ENCODE measurements at places on chromosomes 2 and 18.

GRCh38 chr18:28504066-28504465 lies 327.1 kb upstream of the CDH2 start:
- no peak overlapping the region for H3K4me3 ChIP-seq
- H3K27me3 ChIP-seq, result no peaks in the 10 kb centered on the region
- H3K4me1 ChIP-seq, result no peaks in the 10 kb centered on the region
- no peak overlapping the region for H3K27ac ChIP-seq
- no peak for DNase-seq

DNA sequence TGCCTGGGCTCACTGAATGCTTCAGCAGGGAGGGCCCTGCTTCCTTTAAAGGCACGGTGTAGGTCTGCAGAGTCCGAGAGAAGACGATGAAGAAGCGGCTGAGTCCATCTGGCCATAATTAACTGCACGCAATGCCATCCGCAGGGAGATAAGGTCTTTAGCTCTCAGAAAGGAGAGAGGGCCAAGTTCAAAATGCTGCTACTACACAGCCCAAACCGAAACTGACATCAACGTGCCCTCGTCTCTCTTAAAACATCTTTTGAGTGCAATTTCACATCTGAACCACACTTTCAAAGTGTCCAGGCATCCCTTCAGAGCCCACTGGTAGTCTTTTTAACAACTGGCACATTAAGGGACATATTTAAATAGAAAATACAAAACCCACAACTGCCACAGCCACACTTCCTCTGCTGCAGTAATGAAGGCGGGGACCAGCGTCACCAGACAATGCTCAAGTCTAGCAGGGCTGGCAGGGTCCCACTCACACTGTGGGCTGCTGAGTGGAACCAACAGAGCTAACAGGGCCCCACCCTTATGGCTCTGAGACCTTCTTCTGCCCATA lies 35.8 kb downstream of the ST3GAL5 start:
- H3K4me3 ChIP-seq, result no peak overlapping the region
- H3K27ac ChIP-seq, result no peak overlapping the region
- H3K36me3 ChIP-seq, result no peaks in the 10 kb centered on the region
- peak; percentile 44 for DNase-seq
- no peaks in the 10 kb centered on the region for H3K4me1 ChIP-seq

- H3K27ac ChIP-seq, result no peak overlapping the region
- no peak overlapping the region for H3K4me3 ChIP-seq
- no peak for DNase-seq
Measured at GRCh38 chr18:10116574-10116973, 202.8 kb downstream of the VAPA start.

- no peaks in the 10 kb centered on the region for H3K4me1 ChIP-seq
- no peak overlapping the region for H3K4me3 ChIP-seq
- no peaks in the 10 kb centered on the region for H3K27me3 ChIP-seq
- no peak for DNase-seq
- H3K27ac ChIP-seq, result no peak overlapping the region
Measured at GRCh38 chr18:34280653-34281052, 55.9 kb upstream of the NOL4 start.

- no peaks in the 10 kb centered on the region for H3K36me3 ChIP-seq
- no peak overlapping the region for H3K4me3 ChIP-seq
- H3K27me3 ChIP-seq, result no peaks in the 10 kb centered on the region
- no peaks in the 10 kb centered on the region for H3K4me1 ChIP-seq
- H3K27ac ChIP-seq, result no peak overlapping the region
Measured at GRCh38 chr2:83191316-83191715, 1267.8 kb downstream of the SUCLG1 start.

GRCh38 chr2:67514515-67514914 lies 117.4 kb downstream of the ETAA1 start:
- H3K27ac ChIP-seq, result no peak overlapping the region
- DNase-seq, result no peak
- H3K27me3 ChIP-seq, result no peaks in the 10 kb centered on the region
- H3K36me3 ChIP-seq, result no peaks in the 10 kb centered on the region
- no peaks in the 10 kb centered on the region for H3K4me1 ChIP-seq
- no peak overlapping the region for H3K4me3 ChIP-seq

GRCh38 chr2:219404954-219405353 lies 13.2 kb upstream of the DES start:
- no peaks in the 10 kb centered on the region for H3K27me3 ChIP-seq
- no peak for DNase-seq
- no peaks in the 10 kb centered on the region for H3K36me3 ChIP-seq
- H3K4me3 ChIP-seq, result peak overlapping the region; percentile 0
- peaks cover 48% of the 10 kb centered on the region for H3K4me1 ChIP-seq
- H3K27ac ChIP-seq, result peak overlapping the region; percentile 94

GRCh38 chr2:45316576-45317338 lies 294.3 kb downstream of the SRBD1 start:
- no peak for DNase-seq
- no peak overlapping the region for H3K4me3 ChIP-seq
- no peak overlapping the region for H3K27ac ChIP-seq
- H3K36me3 ChIP-seq, result no peaks in the 10 kb centered on the region
- no peaks in the 10 kb centered on the region for H3K4me1 ChIP-seq

- peaks cover 8% of the 10 kb centered on the region for H3K4me1 ChIP-seq
- H3K27ac ChIP-seq, result no peak overlapping the region
- no peaks in the 10 kb centered on the region for H3K36me3 ChIP-seq
- no peak for DNase-seq
Measured at GRCh38 chr2:57876313-57876712, 170.3 kb upstream of the VRK2 start.

DNA sequence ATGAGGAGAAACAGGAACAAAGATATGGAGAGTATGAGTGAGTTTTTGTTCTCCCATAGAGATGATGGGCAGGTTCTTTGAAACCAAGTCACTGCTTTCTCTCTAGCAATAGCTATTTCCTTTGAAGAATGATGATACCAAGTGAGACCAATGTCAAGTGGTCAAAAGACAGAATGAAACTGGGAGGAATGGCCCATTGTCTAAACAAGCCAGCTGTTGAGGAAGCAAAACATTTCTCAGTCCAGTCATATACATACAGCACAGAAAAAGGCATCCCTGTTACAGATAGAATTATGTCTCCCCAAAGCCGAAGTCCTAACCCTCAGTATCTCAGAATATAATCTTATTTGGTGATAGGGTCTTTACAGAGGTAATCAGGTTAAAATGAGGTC lies 66.1 kb upstream of the EPC2 start:
- no peak overlapping the region for H3K4me3 ChIP-seq
- H3K27me3 ChIP-seq, result no peaks in the 10 kb centered on the region
- H3K36me3 ChIP-seq, result no peaks in the 10 kb centered on the region
- no peak overlapping the region for H3K27ac ChIP-seq
- DNase-seq, result no peak

DNA sequence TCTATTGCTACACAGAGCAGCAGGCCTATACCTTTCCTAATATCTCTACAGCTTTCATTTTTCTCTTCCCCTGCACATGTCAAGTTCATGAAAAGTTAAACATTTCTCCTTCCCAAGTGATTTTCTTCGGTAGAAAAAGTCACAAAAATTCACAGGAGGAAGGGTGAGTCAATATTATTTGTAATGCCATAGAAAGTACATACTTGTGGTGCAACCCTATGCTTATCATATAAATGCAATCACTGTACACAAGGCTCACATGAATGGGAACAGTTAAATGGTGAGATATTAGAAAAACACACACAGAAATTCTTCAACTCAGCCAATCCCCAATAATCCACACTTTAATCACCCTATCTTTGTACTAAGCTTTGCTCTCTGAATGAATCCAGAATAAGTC lies 651.6 kb downstream of the LRRTM4 start:
- no peak overlapping the region for H3K27ac ChIP-seq
- H3K27me3 ChIP-seq, result no peaks in the 10 kb centered on the region
- no peak overlapping the region for H3K4me3 ChIP-seq

DNA sequence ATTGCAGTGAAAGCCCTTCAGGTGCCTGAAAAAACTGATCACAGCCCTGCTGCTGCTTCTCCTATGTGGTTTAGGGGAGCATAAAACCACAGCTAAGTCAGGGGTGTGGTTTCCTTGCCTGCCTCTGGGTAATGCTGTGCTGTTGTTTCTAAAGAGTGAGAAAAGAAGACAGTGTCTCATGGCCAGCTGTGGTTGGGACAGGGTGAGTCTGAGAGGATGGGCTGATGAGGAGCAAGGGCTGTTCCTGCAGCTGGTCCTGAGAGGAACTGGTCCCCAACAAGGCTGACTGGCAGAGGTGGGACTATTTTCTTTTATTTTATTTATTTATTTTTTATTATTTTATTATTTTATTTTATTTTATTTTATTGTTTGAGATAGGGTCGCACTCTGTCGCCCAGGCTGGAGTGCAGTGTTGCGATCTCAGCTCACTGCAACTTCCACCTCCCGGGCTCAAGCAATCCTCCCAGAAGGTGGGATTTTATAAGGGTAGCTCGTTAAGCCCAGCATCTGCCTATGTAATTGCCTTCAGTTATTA lies 236.7 kb downstream of the FHOD3 start:
- no peak for DNase-seq
- H3K27me3 ChIP-seq, result no peaks in the 10 kb centered on the region
- H3K4me1 ChIP-seq, result no peaks in the 10 kb centered on the region
- H3K36me3 ChIP-seq, result no peaks in the 10 kb centered on the region
- H3K27ac ChIP-seq, result no peak overlapping the region

GRCh38 chr2:107595285-107595684 lies 231.4 kb upstream of the RGPD4 start:
- H3K27me3 ChIP-seq, result no peaks in the 10 kb centered on the region
- H3K27ac ChIP-seq, result no peak overlapping the region
- no peaks in the 10 kb centered on the region for H3K4me1 ChIP-seq

DNA sequence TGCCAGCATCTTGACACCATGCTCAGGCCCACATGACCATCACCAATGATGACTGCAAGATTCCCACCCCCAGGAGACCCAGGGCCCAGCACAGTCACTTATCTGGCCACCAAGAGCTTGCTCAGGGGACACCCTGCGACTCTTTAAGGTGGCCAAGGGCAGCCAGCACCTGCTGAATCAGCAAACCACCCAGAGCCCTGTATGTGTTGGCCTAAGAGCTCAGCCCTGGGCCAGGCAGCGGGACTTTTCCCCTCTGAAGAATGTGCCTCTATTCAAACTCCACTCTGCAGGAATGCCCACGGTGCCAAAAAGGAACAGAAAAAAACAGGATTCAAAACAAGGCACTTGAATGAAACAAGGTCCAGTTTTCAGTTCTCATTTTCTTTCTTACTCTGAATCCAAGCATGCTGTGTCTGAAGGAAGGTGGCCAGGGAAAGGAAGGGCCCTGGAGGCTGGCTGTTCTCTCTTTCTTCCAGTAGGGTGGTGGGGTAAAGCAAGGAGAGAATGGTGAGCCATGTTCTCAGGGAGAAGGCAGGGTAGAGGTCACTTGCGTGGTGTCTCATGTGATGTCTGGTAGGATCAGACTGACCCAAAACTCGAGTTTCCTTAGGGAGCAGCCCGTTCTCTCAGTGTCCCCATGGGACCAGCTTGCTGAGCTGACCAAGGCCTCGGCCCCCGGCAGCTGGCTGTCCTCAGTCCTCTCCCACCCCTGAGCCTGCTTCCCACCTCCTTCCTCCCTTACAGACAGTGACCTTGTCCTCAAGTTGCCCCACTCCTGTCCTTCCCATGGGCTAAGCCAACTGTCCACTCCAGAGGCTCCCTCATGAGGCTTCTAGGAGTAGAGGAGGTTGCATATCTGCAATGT lies 150.0 kb downstream of the RNF152 start:
- no peaks in the 10 kb centered on the region for H3K36me3 ChIP-seq
- H3K4me3 ChIP-seq, result no peak overlapping the region
- peak overlapping the region; percentile 92 for H3K27ac ChIP-seq
- H3K4me1 ChIP-seq, result peaks cover 33% of the 10 kb centered on the region

GRCh38 chr2:58387701-58388100 lies 146.6 kb upstream of the FANCL start:
- no peak for DNase-seq
- H3K27me3 ChIP-seq, result no peaks in the 10 kb centered on the region
- no peaks in the 10 kb centered on the region for H3K36me3 ChIP-seq

DNA sequence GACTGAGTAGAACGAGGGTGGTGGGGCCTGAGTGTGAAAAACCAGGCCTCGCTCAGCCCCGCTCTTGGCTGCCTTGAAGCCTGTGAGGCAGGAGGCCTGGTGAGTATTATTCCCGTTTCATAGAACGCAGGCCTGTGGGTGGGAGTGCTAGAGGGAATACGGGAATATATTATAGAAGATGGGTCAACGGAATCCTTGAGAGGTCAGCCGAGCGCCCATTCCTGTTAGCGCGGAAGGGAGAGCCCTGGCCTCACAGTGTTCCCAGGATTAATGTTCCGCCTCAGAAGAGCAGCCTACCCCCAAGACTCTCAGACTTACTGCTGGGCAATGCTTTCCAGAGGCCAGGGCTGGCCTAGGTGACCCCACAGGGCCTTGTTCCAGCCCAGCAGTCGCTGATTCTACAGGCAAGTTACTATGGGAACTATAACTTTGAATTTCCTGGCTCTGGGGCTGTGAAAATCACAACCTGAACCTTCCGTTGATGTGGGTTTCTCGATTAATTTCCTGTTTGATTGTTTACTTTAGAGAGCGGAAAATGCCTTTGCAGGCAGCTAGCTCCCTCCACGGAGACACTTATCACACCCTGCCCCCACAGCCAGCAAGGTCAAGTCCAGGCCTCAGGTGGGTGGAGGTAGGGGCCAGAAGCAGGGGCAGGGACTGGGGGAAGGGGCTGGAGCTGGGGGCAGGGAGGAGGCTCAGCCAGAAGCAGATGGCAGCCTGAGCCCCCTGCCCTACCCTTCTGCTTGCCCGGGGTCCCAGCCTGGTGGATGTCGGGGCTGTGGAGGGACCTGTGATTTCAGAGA lies 108.3 kb downstream of the SMAD7 start:
- H3K27ac ChIP-seq, result peak overlapping the region; percentile 89
- H3K36me3 ChIP-seq, result no peaks in the 10 kb centered on the region
- peak; percentile 63 for DNase-seq
- no peaks in the 10 kb centered on the region for H3K4me1 ChIP-seq
- H3K27me3 ChIP-seq, result no peaks in the 10 kb centered on the region

DNA sequence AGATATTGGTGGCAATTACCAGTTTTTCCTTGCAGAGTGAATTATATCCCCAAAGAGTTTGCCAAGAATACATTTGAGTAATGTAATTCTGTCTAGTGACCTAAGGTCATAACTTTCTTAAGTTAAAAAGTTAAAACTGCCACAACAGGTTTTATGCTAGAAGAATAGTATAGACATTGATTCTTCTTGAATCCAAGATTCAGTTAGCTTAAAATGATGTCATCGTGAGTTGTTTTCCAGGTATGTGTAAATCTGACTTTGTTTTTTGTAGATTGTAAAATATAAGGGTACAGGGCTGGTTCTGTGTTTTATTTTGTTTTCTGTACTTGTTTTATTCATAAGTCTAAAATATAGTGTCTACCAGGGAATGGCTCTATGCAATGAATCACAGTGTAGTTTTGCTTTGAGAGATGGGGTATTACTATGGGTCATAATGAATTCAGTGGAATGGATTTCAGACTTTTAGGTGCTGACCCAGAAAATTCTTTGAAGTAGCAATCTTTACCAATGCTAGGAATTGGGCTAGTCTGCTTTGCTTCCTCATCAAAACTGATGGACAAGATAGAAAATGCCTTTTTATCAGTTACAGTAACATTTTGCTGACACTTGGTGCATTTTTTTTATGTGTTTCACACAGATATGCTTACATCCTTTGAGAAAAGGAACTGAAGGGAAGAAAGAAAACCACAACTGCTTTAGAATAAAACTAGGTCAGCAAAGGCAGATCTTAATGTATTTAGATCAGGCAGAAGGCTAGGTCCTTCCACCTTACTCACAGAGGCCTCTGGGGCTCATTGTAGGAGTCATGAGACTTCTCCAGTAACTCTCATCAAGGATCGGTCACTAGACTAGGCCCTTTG lies 20.8 kb upstream of the MGAT5 start:
- peaks cover 6% of the 10 kb centered on the region for H3K4me1 ChIP-seq
- no peaks in the 10 kb centered on the region for H3K36me3 ChIP-seq
- no peak for DNase-seq
- no peak overlapping the region for H3K4me3 ChIP-seq

- H3K27me3 ChIP-seq, result no peaks in the 10 kb centered on the region
- H3K36me3 ChIP-seq, result peaks cover 10% of the 10 kb centered on the region
- H3K27ac ChIP-seq, result no peak overlapping the region
- no peak for DNase-seq
Measured at GRCh38 chr2:86201671-86202335, 2.5 kb downstream of the MRPL35 start.

Measured in tibial artery (tissue), 4 donors.